GF-D8 (cell line): ENCODE measurements at places on chromosomes 16 and 17.

DNA sequence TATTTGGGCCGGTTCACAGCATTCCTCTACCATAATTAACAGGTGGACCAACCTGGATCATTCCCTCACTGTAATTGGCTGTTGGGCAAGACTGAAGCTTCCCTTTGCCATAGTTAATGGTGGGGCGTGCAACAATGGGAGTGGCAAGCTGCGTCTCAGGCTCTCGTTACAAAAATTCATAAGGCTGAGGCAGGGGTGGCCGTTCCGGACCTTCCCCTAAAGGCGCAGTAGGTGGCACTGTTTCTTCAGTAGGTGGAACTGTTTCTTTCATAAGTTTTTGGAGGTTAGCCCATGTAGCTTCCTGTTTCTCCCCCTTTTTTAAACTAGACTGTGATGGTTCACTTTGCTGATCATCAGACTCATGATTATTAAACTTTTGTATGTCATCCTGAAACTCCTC lies 17.0 kb upstream of the TMC5 start:
- no peak for DNase-seq

DNA sequence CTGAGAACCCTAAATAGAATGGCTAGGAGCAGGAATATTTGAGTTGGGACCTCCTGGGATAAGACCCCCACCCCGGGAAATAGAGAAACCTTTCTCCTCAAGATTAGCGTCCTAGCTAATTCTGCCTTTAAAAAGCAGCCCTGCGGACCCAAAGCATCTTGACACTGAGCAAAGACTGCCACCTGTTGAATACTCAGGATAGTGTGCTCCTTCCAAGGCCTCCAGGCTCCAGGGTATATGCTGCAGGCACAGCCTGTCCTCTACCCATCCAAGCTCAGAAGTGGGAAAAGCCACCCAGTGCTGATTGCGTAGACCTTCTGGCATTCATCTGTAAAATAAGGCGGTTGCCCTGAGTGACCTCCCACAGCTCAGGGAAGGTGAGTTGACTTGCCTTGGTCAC lies 456.2 kb upstream of the DYNLRB2 start:
- DNase-seq = no peak

- DNase-seq = no peak
Measured at GRCh38 chr17:66507982-66508760, 205.8 kb downstream of the PRKCA start.

- DNase-seq = no peak
Measured at GRCh38 chr16:88835383-88835782, 21.4 kb downstream of the GALNS start.

GRCh38 chr16:53752560-53752959 lies 48.6 kb downstream of the FTO start:
- DNase-seq = no peak

DNA sequence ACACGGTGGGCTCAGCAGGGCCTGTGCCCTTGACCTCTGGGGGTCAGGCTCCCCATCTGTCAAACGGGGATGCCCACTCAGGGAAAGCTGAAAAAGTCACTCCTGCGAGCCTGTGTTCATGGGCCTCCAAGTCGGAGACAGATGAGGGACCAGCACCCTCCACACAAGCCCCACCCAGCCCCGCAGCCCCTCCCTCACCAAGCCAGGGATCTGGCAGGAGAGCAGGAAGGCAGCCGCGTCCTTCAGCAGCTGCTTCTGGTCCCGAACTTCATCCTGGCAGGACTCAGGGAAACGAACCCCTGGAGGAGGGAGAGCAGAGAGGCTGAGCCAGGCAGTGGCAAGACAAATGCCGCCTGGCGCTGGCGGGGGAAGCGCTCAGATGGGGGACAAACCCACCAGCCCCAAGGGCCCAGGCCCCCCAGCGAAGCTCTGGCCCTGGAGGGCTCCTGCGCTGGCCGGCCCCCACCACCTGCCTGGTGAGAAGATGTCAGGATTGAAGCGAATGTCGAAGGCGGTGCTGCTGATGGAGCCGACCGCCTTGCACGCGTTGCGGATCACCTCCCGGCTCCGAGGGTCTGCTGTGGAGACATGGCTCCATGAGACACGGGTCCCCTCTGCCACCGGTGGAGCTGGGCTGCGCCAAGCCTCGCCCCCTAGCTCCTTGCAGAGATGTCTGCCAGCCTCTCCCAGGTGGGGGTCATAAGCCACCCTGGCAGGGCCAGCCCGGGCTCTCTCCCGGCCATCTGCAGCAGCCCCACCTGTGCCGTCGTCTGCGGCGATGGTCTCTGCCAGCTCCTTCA lies 15.4 kb downstream of the CLUH start:
- DNase-seq = no peak

- no peak for DNase-seq
Measured at GRCh38 chr17:37060928-37061327, 112.2 kb downstream of the AATF start.

DNA sequence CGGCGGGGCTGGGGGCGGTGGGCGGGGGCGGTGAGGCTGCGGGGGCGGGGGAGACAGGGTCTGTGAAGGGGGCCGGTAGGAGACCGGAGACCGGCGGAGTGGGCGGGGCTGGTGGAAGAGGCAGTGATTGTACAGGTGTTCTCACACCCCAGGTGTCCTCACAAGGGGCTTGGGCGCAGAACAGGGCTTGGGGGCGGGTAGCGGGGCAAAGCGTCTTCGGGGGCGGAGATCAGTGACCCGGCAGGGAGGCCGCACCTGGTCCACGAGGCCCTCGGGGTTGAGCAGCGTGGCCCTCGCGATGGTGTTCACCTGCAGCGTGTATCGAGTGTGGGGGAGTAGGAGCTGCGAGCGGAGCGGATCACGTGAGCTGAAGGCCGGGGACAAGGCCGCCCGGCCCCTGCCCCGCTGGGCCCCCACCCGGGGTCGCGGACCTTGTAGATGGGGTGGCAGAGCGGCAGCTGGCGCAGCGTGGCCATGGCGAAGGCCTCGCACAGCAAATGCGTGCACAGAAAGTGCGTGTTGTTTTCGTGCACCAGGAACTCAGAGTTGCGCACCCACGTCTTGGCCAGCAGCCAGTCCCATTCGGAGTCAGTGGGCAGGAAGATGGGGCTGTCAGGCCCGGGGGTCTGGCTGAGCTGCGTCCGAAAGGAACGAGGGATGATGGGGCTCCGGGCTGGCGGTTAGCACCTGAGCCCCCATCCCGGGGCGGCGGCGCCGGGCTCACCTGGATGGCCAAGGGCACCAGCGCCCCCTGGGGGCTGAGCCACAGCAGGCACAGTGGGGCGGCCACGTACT lies 8.5 kb downstream of the ALOXE3 start:
- no peak for DNase-seq

GRCh38 chr16:77652399-77652798 lies 69.9 kb upstream of the NUDT7 start:
- DNase-seq = no peak
